ENCODE measurements at places on chromosomes 6 and 20. TPM values are rescaled to one million over a fixed set of nuclear protein-coding genes. Genes with fewer than 3 reads are reported as not detected.

The MCCD1 gene
- not detected for total RNA-seq

The PNPLA1 gene
- not detected for total RNA-seq

The SENP6 gene
- 99.7 TPM for total RNA-seq

The SRSF12 gene
- 0.46 TPM for total RNA-seq

DNA sequence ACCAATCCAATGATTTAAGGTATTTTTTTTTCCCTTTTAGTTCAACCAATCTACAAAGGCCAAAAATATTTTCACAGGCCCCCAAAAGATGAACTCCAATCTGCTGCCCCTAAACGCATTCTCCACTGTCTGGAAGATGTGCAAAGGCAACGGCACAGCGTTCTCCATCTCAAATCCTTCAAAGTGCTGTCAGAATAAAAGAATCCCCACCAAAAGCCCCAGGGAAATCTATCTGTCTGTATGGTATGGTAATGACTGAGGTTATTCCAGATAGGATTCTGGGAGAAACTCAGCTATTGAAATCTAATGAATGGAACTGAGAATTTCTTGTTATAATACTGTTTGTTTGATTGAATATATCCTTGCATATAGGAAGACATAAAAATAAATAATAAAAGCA lies 217.8 kb upstream of the CCN2 start:
- H3K27ac ChIP-seq, result no peak overlapping the region
- H3K27me3 ChIP-seq, result no peaks in the 10 kb centered on the region
- no peak for DNase-seq
- no peak overlapping the region for H3K4me3 ChIP-seq
- H3K4me1 ChIP-seq, result no peaks in the 10 kb centered on the region

GRCh38 chr6:149084026-149084425 lies 233.5 kb upstream of the TAB2 start:
- H3K27ac ChIP-seq, result peak overlapping the region; percentile 90
- H3K36me3 ChIP-seq, result peaks cover 1% of the 10 kb centered on the region
- no peak for DNase-seq
- peaks cover 88% of the 10 kb centered on the region for H3K4me1 ChIP-seq
- H3K4me3 ChIP-seq, result peak overlapping the region; percentile 78
- no peaks in the 10 kb centered on the region for H3K27me3 ChIP-seq

DNA sequence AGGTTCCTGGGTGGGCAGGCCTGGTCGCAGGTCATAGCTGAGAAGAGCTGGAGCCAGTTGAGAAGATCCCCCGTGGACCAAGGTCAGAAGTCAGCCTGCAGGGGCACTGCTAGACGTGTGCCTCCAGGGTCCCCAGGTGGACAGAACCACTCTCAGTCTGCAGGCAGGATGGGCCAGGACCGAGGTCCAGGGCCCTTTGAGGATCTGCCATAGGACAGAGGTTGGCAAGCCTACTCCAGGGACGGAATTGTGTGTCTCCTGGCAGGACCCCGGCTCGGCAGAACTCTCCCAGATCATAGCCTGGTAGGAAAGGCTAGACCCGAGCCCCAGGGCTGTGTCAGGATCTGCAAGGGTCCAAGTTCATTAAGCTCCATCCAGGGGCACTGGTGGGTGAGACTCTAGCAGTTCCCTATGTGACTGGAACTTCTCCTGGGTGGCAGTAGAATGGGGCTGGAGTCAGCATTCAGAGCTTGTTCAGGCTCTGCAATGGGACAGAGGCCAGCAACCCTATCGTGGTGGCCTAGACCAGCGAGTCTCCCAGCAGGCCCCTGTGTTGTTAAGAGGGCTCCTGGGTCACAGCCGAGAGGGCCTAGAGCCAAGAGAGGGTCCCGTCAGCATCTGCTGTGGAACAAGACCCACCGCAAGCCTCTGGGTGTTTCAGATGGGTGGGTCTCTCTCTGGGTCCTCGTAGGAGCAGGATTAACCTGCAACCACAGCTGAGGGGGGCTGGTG lies 18.2 kb downstream of the TTLL2 start:
- no peak for DNase-seq
- H3K27me3 ChIP-seq, result peaks cover 50% of the 10 kb centered on the region
- no peak overlapping the region for H3K4me3 ChIP-seq
- no peaks in the 10 kb centered on the region for H3K36me3 ChIP-seq

DNA sequence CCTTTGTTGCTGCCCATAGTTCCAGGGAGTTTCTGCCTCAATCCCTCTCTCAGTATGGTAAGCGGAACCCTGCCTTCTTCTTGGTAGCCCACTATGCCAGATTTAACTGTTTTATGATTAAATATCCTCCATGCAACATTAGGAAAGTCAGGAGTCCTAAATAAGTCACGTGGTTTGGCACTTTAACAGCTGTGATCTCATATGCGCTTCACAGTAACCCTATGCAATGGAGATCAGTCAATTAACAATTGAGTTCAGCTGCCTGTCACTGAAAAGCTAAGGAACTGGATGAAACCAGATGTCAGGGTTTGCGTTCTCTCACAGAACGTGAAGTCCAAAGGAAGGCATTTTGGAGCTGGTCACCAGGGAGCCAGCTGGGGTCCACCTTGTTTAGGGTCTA lies 81.6 kb downstream of the PSMB1 start:
- peaks cover 3% of the 10 kb centered on the region for H3K36me3 ChIP-seq
- no peaks in the 10 kb centered on the region for H3K4me1 ChIP-seq
- H3K27ac ChIP-seq, result no peak overlapping the region

DNA sequence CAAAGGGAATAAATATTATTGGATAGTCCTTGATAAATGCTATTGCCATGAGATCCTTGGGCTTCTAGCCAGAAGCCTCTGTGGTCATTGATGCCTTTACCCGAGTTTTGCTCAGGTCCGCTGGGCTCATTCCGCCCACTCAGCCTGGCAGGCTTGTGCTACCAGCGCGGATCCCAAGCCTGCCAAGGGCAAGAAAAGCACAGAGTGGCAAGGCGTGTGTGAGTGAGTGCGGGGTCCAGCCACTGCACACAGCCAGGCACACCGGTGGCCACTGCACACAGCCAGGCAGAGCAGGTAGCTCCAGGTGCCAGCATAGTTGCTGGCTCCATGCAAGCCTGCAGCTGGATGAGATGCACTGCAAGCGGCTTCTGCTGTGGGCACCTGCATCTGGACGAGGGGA lies 38.7 kb downstream of the STK38 start:
- no peak for DNase-seq
- no peak overlapping the region for H3K4me3 ChIP-seq
- peaks cover 24% of the 10 kb centered on the region for H3K4me1 ChIP-seq
- H3K27me3 ChIP-seq, result no peaks in the 10 kb centered on the region

- DNase-seq, result no peak
- H3K4me3 ChIP-seq, result no peak overlapping the region
- H3K27ac ChIP-seq, result no peak overlapping the region
- H3K36me3 ChIP-seq, result no peaks in the 10 kb centered on the region
- no peaks in the 10 kb centered on the region for H3K4me1 ChIP-seq
- H3K27me3 ChIP-seq, result peaks cover 14% of the 10 kb centered on the region
Measured at GRCh38 chr6:132907231-132907630, 92.9 kb downstream of the RPS12 start.

DNA sequence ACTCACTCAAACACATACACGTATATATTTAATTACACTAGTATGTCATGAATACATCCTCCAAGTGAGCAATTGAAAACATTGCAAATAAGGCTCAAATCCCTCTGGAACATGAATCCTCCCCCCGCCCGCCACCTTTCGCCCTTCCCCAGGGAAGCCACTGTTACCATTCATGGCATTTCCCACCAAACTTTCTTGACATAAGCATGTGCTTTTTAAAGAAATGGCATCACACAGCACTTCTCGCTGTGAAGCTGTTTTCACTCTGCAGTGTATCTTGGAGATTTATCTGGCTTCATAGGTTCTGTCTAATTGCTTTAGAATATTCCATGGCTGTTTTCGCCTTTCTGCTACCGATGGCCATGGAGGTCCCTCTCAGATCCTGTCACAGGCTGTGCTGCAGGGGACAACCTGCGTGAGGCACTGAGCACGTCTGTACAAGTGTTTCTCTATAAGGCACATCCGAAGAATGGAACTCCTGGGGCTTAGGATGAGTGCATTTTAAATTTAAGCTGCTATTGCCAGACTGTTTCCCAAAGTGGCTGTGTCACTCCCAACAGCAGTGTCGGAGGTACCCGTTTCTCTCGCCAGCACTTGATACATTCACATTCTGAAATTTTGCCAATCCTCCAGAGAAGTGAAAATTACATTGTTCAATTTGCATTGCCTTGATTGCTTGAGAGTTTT lies 22.2 kb upstream of the PHACTR3 start:
- peaks cover 4% of the 10 kb centered on the region for H3K4me1 ChIP-seq
- no peak for DNase-seq
- H3K36me3 ChIP-seq, result no peaks in the 10 kb centered on the region

DNA sequence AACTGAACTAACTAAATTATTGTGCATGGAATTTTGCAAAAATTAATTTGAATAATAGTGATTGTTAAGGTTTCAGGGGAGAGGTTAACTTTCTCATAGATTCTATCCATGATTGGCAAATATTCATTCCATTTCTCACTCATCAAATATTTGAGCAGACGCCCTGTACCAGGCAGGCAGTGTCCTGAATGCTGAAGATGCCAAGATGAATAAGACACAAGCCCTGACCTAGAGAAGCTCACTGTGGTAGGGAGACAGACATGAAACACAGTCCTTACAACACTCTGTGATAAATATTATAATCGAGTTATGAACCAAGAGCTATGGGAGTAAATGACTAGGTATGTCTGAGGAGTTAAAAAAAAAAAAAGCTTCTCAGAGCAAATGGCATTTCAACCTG lies 18.4 kb upstream of the ID4 start:
- H3K36me3 ChIP-seq, result no peaks in the 10 kb centered on the region
- H3K27ac ChIP-seq, result no peak overlapping the region
- DNase-seq, result no peak
- H3K4me1 ChIP-seq, result no peaks in the 10 kb centered on the region
- no peak overlapping the region for H3K4me3 ChIP-seq

DNA sequence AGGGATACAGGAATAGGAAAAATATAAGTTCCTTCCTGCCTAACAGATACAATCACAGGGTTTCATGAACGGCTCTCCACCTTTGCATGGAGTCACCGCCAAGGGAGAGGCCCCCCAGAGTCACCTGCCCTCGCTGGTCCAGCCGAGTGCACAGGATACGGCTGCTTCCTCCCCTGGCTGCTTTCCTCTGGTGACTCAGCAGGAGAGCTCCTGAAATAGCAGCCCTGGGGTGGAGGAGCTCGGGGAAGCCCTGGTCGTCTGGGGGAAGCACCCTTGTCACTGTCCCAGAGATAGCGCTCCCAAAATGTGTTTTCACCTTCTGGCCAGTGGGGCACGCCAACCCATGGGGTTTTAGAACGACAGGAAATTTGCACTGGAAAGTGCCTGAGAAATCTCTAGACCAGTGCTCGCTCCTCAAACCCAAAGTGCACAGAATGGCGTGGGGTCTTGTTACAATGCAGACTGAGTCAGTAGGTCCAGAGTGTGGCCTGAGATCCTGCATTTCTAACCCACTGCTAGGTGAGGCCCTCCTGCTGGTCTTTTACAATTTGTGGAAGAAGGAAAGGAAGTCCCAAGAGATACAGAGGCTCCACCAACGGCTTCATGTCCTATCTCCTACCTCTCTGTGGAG lies 35.9 kb upstream of the FAM50B start:
- H3K27me3 ChIP-seq, result peaks cover 8% of the 10 kb centered on the region
- H3K36me3 ChIP-seq, result no peaks in the 10 kb centered on the region
- H3K4me1 ChIP-seq, result no peaks in the 10 kb centered on the region
- no peak overlapping the region for H3K27ac ChIP-seq
- peak; percentile 3 for DNase-seq

- H3K4me1 ChIP-seq, result no peaks in the 10 kb centered on the region
- H3K36me3 ChIP-seq, result no peaks in the 10 kb centered on the region
- no peak overlapping the region for H3K4me3 ChIP-seq
- no peak for DNase-seq
- H3K27ac ChIP-seq, result no peak overlapping the region
Measured at GRCh38 chr6:101516578-101516977, 123.1 kb downstream of the GRIK2 start.

DNA sequence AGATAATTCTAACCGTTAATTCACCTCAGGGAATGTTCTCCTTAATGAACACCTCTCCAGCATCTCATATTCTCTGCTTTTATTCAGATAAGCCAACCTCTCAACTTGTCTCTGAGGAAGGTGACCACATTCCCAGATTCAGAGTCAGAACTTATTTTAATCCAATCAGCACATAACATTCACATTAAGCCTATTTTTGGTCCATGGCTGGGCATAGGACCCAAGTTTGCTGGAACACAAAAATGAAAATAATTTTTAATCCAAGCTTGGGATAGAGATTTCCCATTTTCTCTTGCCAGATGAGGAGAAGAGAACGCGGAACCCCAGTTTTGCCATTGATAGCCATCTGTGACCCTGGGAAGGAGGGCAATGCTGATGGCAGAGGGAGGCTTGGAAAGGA lies 126.5 kb downstream of the FRK start:
- H3K27ac ChIP-seq, result no peak overlapping the region
- no peaks in the 10 kb centered on the region for H3K4me1 ChIP-seq
- H3K27me3 ChIP-seq, result no peaks in the 10 kb centered on the region
- H3K4me3 ChIP-seq, result no peak overlapping the region

DNA sequence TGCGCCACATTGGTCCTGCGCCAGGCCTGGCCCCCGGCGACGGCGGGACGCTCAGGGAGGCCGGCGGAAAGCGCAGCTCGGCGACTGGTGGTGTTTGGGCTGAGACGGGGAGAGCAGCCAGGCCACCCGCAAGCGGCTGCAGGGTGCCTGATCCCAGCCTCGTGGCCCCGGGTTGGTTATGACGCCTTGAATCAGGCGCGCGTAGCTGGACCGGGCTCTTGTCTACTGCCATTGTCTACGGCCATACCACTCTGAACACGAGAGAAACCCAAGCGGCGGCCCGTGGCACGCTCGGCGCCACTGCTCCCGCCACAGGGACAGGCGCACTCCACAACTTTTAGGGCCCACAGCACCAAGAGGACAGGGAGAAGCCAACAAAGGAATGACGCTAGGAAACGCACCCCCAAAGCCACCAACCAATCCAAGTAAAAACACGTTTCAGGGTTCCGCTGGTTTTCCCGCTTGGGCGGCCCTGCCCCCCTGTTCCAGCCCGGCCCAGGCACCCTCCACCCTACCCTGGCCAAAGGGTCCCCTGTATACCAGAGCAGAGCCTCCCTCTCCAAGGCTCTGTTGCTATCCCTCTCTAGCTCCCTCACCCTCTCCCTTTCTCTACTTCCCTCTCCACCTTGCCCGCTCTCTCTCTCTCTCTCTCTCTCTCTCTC lies 1849.3 kb upstream of the DEFB115 start:
- H3K4me3 ChIP-seq, result no peak overlapping the region
- H3K27ac ChIP-seq, result no peak overlapping the region
- H3K36me3 ChIP-seq, result peaks cover 27% of the 10 kb centered on the region
- H3K27me3 ChIP-seq, result peaks cover 7% of the 10 kb centered on the region
- DNase-seq, result no peak

DNA sequence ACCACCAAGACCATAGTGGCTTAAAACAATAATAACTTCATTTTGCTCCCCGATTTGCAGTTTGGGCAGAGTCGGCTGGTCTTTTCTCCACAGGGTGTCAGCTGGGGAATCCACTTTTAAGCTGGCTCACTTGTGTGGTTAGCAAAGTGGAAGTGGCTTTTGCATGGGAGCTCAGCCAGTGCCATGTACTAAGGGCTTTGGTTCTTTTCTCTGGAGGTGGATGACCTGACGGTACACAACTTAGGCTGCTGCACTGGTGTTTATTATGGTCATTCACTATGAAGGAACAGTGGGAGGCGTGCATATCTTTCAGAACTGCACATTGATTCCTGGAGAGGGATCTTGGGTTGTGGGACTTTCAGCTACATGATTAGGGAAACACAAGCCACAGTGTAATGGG lies 141.0 kb downstream of the OR2B2 start:
- no peak overlapping the region for H3K4me3 ChIP-seq
- H3K36me3 ChIP-seq, result no peaks in the 10 kb centered on the region
- peaks cover 33% of the 10 kb centered on the region for H3K27me3 ChIP-seq
- H3K27ac ChIP-seq, result no peak overlapping the region
- DNase-seq, result no peak

All from activated T-cell treated with anti-CD3 and anti-CD28 coated beads, Interleukin-2, amount 50 U/mL, for 72 hours (primary cell).